ENCODE measurements at places on chromosomes 3 and 15. TPM values are rescaled to one million over a fixed set of nuclear protein-coding genes. Genes with fewer than 3 reads are reported as not detected.

Gene GP9
- polyA plus RNA-seq: 0.47 TPM

Gene PTPN23
- polyA plus RNA-seq: 27.2 TPM

DNA sequence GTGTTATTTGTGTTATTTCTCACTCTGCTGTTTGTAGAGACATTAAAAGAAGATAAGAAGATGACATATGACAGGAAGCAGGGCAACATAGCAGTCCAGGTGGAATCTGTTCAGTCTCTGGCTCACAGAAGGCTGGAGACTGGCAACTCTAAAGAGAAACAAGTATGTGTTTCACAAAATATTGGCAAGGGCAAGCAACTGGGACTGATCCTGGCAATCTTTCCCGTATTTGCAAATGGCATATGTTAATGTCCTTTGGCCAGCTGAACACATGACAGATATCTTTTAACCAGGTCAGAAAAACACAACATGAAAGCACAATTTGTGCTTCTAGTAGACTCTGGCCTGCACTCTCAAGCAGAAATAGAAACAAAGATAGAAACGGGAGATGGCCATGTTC lies 1354.1 kb upstream of the EPHA6 start:
- DNase-seq: no peak

Gene APBA2
- 12.6 TPM for polyA plus RNA-seq

Gene PLSCR2
- polyA plus RNA-seq: 1.0 TPM

Gene SLC22A13
- 4.4 TPM for polyA plus RNA-seq

GRCh38 chr15:43070249-43070648 lies 35.6 kb downstream of the UBR1 start:
- no peak for DNase-seq

- DNase-seq: no peak
These were observed 2.2 kb downstream of the ABHD5 start for GRCh38 chr3:43692971-43693370.

Gene PARL
- polyA plus RNA-seq: 60.0 TPM

GRCh38 chr15:65210770-65211481 lies at the start of gene CILP:
CILP (minus strand) TSS chr15:65211473; CDS start chr15:65209755, 1,718 bp downstream.
- DNase-seq: no peak

DNA sequence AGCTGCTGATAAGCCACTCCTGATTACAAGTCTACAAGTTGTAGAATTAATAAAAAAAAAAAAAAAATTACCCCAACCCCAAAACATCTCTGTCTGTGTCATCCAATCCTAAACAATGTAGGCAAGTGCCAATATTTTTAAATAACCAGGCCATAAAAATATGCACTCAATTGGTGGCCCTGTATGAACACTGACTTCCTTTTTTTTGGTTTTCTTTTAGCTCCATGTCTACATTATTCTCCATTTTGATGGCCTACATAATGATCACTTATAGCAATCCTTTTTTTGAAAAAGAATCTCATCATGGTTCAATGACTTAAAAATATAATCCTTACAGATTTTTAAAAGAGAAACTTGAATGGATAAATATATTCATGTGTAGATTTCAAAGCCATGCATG lies 72.1 kb downstream of the FOXP1 start:
- DNase-seq: no peak

DNA sequence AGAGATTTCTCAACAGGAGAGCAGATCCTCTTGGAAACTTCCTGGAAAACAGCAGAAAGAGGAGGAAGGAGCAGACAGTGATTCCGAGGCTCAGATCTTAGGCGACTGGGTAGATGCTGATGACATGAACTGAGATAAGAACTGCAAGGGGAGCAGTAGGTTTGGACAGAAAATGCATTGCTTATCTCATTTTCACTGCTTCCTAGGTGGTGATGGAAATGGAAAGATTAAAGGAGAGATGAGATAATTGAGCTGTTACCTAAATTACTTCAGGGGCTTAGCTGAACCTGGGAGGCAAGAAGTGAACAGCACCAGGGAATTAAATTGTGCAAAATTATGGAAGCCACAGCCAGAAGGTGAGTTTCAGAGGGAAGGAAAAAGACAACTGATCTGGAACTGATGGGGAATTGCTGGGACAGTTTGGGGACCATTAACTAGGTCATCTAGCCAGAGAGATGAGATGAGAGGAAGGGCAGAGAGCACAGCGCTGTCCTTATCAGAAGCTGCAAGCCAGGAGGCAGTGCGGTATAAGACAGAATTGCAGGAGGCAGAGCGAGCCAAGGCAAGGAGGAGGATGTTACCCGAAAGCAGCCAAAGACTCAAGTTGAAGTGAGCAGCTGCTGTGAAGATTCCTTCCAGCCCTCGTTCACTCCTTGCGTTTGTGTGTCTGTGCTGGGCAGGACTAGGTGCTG lies 140.4 kb downstream of the SRGAP3 start:
- DNase-seq: no peak

DNA sequence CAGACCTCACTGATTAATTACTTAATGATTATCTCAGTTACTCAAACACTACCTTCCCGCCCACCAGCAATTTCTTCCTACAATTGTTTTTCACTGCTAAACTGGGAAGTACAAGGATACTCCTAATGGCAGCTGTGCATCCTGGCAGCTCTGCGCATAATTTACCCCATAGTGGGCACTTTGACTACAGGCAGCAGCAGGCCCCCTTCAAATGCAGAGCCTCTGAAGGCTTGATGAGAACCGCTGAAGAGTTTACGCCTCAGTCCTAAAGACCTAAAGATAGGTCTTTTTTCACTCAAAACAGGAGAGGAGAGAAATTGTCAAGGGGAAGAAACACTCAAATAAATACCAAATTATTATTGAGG lies 10.7 kb downstream of the CCDC32 start:
- DNase-seq: no peak

Gene GABRR3
- 0.03 TPM for polyA plus RNA-seq

GRCh38 chr3:87006844-87007439 lies 16.0 kb upstream of the VGLL3 start:
- DNase-seq: no peak
